ENCODE measurements at places on chromosomes 4 and X. TPM values are rescaled to one million over a fixed set of nuclear protein-coding genes. Genes with fewer than 3 reads are reported as not detected.

GRCh38 chrX:31545726-31546125, 473.9 kb upstream of the FTHL17 start:
- H3K27ac ChIP-seq: no peak overlapping the region
- DNase-seq: no peak
- no peaks in the 10 kb centered on the region for H3K36me3 ChIP-seq

GRCh38 chrX:153379971-153380581, 21.1 kb downstream of the PNMA6E start:
- H3K27ac ChIP-seq: no peak overlapping the region
- no peaks in the 10 kb centered on the region for H3K27me3 ChIP-seq
- no peak overlapping the region for H3K4me3 ChIP-seq
- H3K4me1 ChIP-seq: no peaks in the 10 kb centered on the region
- no peak for DNase-seq
- no peaks in the 10 kb centered on the region for H3K36me3 ChIP-seq

- H3K27me3 ChIP-seq: no peaks in the 10 kb centered on the region
- H3K36me3 ChIP-seq: peaks cover 24% of the 10 kb centered on the region
- H3K4me1 ChIP-seq: peaks cover 64% of the 10 kb centered on the region
Measured at GRCh38 chrX:132209527-132209926, 9.7 kb downstream of the RAP2C start.

DNA sequence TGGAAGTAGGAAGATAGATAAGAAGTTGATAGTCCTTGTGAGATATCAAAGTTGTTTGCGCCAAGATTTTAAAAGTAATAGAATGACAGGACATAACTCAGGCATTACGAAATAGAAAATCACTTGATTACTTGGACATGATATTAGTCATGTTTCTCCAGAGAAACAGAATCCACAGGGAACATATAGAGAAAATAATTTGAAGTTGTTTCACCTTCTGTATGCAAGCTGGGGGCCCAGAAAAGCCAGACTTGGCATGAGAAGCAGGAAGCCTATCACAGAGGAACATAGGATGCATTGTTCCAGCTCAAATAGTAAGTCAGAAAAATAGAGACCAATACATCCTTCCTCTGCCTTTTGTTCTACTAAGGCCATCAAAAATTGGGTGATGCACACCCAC, 715.9 kb downstream of the TECRL start:
- DNase-seq: no peak
- no peaks in the 10 kb centered on the region for H3K4me1 ChIP-seq
- no peak overlapping the region for H3K4me3 ChIP-seq
- no peaks in the 10 kb centered on the region for H3K36me3 ChIP-seq
- peaks cover 17% of the 10 kb centered on the region for H3K27me3 ChIP-seq

- H3K4me1 ChIP-seq: peaks cover 18% of the 10 kb centered on the region
- peaks cover 28% of the 10 kb centered on the region for H3K27me3 ChIP-seq
- peaks cover 1% of the 10 kb centered on the region for H3K36me3 ChIP-seq
- DNase-seq: peak; percentile 81
- H3K27ac ChIP-seq: no peak overlapping the region
Measured at GRCh38 chr4:7389101-7389701, 45.5 kb downstream of the PSAPL1 start.

- H3K4me1 ChIP-seq: peaks cover 6% of the 10 kb centered on the region
- H3K27me3 ChIP-seq: peaks cover 16% of the 10 kb centered on the region
- H3K4me3 ChIP-seq: no peak overlapping the region
- DNase-seq: no peak
- H3K27ac ChIP-seq: no peak overlapping the region
Measured at GRCh38 chrX:39459952-39460351, 637.8 kb downstream of the BCOR start.

DNA sequence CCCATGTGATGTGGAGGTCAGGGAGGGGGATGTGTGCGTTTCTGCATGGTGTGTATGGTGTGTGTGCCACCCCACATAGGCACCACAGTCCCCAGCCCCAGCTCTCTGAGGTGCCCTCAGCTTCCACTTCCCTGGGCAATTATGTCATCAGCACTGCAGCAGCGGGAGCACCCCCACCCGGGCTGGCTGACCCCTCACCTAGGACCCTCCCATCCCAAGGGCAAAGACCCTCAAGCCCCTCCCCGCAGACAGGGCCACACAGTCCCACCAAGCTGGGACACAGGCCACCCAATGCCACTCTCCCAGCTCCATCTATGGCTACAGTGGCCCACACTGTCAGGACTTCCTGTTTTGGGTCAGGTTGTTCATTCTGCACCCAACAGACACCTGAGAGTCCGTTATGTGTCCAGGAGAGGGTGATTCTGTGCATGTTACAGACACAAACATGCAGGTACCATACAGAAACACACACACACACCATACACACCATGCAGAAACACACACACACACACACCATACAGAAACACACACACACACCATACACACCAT, 75.2 kb downstream of the JAKMIP1 start:
- no peaks in the 10 kb centered on the region for H3K36me3 ChIP-seq
- H3K4me1 ChIP-seq: no peaks in the 10 kb centered on the region
- H3K27me3 ChIP-seq: peaks cover 20% of the 10 kb centered on the region
- no peak for DNase-seq
- H3K27ac ChIP-seq: no peak overlapping the region

GRCh38 chr4:1274871-1275270, 14.8 kb upstream of the MAEA start:
- H3K27me3 ChIP-seq: no peaks in the 10 kb centered on the region
- H3K4me1 ChIP-seq: no peaks in the 10 kb centered on the region
- no peak for DNase-seq
- peak overlapping the region; percentile 34 for H3K4me3 ChIP-seq
- H3K27ac ChIP-seq: no peak overlapping the region

GRCh38 chrX:130556951-130557350, 155.2 kb downstream of the RBMX2 start:
- H3K27me3 ChIP-seq: peaks cover 17% of the 10 kb centered on the region
- H3K4me1 ChIP-seq: peaks cover 3% of the 10 kb centered on the region
- DNase-seq: no peak
- H3K36me3 ChIP-seq: no peaks in the 10 kb centered on the region
- no peak overlapping the region for H3K27ac ChIP-seq

DNA sequence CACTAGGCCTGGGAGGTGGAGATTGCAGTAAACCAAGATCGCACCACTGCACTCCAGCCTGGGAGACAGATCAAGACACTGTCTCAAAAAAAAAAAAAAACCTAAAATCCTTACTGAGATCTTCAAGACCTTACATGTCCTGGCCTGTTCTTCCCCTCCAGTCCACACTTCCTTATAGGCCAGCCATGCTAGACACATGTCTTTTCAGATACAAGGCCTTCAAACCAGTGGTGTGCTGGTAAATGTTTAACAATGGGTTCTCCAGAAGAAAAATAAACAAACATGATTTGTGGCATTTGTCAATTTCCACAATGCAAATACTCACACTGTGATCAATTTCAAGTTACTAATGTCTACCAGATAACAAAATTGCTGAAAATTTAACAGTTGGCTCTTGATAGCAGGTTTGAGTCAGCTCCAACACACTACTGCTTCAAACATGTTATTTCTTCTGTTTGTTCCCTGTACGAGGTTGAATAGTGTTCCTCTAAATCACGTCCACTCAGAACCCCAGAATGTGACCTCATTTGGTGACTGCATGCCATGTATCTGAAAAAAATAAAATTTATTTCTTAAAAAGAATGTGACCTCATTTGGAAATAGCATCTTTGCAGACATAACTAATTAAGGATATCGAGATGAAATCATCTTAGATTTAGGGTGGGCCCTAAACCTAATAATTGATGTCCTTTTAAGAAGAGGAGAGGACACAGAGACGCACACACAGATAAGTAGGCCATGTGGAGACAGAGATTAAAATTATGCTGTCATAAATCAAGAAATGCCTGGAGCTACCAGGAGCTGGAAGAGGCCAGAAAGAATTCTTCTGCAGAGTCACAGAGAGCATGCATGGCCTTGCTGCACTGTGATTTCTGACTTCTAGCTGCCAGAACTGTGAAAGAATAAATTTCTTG, 144.4 kb downstream of the ZNF674 start:
- H3K27ac ChIP-seq: no peak overlapping the region
- H3K4me1 ChIP-seq: no peaks in the 10 kb centered on the region

DNA sequence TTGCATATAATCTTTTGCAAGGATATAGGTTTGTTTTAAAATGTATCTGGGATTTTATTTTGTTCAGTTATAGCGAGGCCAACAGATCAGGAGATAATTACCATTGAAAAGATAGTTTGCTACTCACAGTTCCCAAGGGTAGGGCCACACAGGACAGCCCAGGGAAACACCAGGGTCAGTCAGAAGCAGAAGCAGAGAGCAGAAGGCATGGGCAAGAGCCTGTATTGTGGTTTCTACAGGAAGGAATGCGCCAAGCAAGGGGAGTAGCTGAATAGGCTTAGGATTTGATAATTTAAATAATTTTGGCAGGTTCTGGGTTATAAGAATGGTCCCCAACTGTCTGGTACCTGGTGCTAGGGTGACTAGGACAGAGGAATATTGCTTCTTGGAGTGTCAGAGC, 61.6 kb downstream of the SYNPO2 start:
- H3K27me3 ChIP-seq: no peaks in the 10 kb centered on the region
- no peaks in the 10 kb centered on the region for H3K36me3 ChIP-seq
- H3K27ac ChIP-seq: no peak overlapping the region
- no peak for DNase-seq

The DGKK gene
- total RNA-seq: not detected

The GLOD5 gene
- total RNA-seq: not detected

The VCX gene
- not detected for total RNA-seq

The MTNR1A gene
- total RNA-seq: 0.44 TPM

The SOWAHD gene
- 0.23 TPM for total RNA-seq
